ENCODE measurements at places on chromosomes 5 and 9. TPM values are rescaled to one million over a fixed set of nuclear protein-coding genes. Genes with fewer than 3 reads are reported as not detected.

GRCh38 chr9:70100362-70100761 is 56.7 kb downstream of the MAMDC2 start:
- no peaks in the 10 kb centered on the region for H3K4me1 ChIP-seq
- H3K27me3 ChIP-seq: no peaks in the 10 kb centered on the region
- no peak for DNase-seq
- no peaks in the 10 kb centered on the region for H3K36me3 ChIP-seq
- H3K27ac ChIP-seq: no peak overlapping the region

WDR38 gene
- total RNA-seq: not detected

DNA sequence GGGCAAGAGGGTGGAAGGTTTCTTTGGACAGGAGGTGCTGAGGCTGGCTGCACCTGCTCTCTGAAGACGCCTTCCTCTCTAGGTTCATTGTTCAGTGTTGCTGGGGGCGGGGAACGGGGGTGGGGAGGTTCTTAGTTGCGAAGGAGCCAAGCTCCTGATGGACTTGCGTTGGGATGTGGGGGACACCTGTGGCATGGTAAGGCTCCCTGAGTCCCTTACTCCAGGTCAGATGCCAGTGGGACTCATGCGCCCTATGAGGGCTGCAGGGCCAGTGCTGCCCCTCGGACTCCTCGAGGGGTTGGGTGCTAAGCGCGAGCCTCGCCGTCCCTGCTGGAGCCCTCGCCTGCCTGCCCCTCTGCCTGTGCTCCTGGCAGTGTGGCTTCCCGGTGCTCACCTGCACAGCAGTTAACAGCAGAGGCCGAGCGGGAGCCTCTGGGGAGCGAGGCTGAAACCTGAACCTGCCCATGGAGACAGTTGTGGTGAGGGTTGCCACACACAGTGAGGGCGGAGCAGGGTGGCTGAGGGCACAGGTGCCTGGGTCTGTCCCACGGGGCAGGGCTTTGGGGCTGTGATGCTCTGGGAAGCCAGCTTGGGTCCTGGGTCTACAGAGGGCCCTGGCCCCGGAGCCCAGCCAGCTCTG is 5.5 kb downstream of the RNU6ATAC start:
- H3K27ac ChIP-seq: no peak overlapping the region
- no peaks in the 10 kb centered on the region for H3K27me3 ChIP-seq
- no peaks in the 10 kb centered on the region for H3K4me1 ChIP-seq
- H3K4me3 ChIP-seq: no peak overlapping the region
- H3K36me3 ChIP-seq: peaks cover 60% of the 10 kb centered on the region

GRCh38 chr9:7967851-7968250 is 168.3 kb upstream of the DMAC1 start:
- no peaks in the 10 kb centered on the region for H3K36me3 ChIP-seq
- H3K4me3 ChIP-seq: no peak overlapping the region
- no peak for DNase-seq
- H3K27me3 ChIP-seq: no peaks in the 10 kb centered on the region
- H3K27ac ChIP-seq: no peak overlapping the region

NUTM2F gene
- total RNA-seq: not detected

DNA sequence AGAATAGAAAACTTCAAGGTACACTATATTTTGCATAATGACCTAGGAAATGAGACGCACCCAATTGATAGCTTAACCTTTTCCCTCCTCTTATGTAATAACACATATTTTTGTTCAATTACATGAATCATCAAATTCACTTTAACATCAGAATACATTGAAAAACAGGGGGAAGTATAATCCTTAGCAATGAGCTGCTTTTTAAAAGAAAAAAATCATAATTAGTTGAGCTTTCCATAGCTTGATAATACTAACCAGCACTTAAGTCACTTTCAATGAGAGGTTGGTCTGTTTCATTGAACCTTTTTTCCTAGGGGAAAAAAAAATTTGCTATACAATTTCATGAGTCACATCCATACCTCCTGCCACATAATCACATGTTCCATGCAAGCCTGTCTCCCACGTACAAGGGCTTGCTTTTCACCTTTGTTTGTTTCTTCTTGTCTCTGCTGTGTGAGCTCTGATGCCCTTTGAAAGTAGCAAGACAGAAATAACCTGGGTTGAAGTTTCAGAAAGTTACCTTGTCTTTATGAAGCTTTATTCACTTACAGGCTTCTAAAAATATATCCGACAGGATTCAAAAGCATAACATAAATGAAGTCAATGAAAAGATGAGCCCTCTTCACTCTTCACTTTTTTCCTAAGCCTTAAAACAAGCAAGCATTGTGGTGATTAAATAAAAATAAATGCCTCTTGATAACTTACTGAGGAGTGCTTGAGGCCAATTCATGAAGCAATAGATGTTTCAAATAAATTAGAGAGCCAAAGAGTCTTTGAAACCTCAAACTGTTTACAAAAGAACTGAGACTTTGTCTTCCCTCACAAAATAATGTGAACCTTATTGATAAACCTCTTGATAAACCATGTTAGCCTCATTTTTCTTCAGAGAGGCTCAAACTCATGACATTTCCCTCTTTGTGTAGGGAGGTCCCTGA is 108.5 kb downstream of the FEM1C start:
- H3K4me3 ChIP-seq: no peak overlapping the region
- DNase-seq: no peak
- no peak overlapping the region for H3K27ac ChIP-seq
- no peaks in the 10 kb centered on the region for H3K36me3 ChIP-seq

DNA sequence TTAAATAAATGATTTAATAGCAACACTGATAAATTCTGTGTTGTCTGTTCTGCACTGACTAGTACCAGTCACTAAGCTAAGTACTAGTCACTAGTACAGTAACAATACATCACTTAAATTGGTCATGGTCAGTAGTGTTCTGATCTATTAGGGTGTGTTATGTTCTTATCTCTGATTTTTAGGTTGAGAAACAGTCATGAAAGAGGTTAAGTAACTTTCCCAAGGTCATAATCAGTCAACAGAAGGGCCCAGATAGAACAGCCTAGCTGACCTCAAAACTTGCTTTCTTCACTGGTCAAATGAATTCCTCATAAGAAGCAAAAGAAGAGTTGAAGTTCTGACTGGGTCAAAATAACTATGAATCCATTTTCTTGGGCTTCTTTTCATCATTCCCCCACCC is 1492.7 kb downstream of the MAT2B start:
- no peak for DNase-seq
- no peaks in the 10 kb centered on the region for H3K4me1 ChIP-seq
- no peaks in the 10 kb centered on the region for H3K27me3 ChIP-seq
- H3K36me3 ChIP-seq: no peaks in the 10 kb centered on the region

Data from K562 (cell line).